ENCODE measurements at places on chromosomes 5 and 9.

GRCh38 chr5:81253875-81254274, 20.8 kb downstream of the CKMT2 start:
- no peak for DNase-seq

- peak; percentile 76 for DNase-seq
Measured at GRCh38 chr5:84255315-84255714, 129.4 kb downstream of the EDIL3 start.

- DNase-seq = no peak
Measured at GRCh38 chr5:41482173-41482572, 28.2 kb downstream of the PLCXD3 start.

- peak; percentile 97 for DNase-seq
Measured at GRCh38 chr5:77133061-77133758, 46.1 kb upstream of the ZBED3 start.

DNA sequence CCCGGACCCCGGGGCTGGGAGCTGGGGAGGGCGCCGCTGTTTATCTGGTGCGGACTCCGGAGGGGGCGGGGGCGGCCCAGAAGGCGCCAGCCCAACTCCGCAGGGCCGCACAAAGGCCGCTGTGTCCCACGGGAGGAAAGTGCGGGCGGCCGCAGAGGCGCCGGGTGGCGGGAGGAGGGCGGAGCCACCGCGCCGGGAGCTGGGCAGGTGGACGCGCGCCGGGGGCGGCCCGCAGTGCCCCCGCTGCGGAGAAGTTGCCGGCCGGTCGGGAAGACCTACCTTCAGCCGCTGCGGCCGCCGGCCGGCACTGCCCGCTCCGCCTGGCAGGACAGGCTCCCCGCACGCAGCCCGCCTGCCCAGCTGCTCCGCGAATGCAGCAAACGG, 43.6 kb downstream of the NACC2 start:
- no peak for DNase-seq

- no peak for DNase-seq
Measured at GRCh38 chr9:71524996-71525580, 243.2 kb downstream of the CEMIP2 start.

DNA sequence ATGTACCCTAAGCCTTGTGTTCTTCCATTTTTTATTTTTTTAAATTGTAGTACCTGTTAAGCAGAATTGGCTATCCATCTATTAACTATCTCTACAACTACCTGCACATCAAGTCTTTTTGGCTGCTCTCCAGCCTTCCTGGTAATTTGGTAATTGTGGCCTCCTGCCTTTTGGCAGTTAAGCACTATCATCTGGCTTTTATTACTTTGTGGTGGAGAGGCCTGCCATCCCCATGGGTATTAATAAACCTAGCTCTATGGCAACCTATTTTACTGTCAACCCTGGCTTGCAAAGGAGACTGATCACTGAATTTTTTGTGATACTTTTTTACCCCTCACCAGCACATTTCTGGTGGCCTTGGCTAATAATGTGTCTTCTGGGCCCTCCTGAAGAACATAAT, 20.5 kb downstream of the SELENOP start:
- peak; percentile 34 for DNase-seq

DNA sequence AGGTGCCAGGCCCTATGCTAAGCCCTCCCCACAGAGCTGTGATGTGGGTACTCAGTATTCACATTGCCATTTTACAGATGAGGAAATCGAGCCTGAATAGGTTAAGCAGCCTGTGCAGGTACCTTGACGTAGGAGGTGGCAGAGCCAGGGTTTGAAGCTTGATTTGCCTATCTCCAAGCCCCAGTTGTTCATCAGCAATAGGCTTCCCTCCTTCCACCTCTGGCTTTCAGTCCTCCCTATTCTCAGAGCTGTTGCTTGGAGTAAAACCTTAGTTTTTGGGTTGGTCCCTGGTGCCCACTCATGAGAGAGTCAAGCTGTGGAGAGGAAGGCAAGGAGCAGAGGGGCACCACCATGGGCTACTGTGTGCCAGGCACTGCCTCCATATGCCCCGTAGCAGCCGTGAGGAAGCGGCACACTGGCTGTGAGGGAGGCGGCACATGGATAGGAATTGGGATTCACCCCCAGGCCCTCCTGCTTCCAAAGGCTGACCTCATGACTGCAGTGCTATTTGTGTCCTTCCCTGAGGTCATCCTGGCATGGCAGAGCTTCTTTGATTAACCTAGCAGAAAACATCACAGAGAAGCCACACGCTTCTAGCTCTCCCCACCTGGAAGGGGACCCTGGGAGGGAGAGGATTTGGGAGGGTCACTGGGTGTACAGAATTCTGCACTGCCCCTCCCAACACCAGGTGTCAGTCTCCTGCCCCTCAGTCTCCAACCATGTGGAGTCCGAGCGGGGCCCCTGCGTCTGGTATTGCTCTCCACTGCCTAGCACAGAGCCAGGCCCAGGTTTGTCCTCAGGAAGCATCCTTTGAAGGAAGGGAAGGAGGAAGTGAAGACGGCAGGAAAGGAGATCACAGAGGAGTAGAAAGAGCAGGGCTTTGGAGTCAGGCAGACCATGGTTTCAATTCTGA, 109.8 kb downstream of the RGS3 start:
- DNase-seq = no peak

DNA sequence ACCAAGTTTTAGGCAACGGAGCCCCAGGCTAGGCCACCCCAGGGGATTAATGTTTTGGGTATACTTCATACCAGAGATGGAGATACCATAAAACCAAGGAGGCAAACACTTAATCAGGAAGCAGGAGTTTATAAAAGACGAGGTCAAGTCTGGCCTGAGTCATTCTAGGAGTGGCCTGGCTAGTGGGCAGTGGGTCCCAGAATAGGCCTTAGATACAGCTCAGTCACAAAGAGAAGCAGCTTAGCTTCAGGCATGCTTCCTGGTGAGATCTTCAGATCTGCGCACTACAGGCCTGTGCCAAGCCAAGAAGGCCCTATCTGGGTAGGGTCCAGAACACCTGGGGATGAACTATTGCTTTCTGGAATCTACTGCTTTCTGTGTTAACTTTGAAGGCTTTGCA, 20.6 kb upstream of the NR5A1 start:
- no peak for DNase-seq

- DNase-seq = no peak
Measured at GRCh38 chr5:78077369-78078068, 217.0 kb downstream of the AP3B1 start.

DNA sequence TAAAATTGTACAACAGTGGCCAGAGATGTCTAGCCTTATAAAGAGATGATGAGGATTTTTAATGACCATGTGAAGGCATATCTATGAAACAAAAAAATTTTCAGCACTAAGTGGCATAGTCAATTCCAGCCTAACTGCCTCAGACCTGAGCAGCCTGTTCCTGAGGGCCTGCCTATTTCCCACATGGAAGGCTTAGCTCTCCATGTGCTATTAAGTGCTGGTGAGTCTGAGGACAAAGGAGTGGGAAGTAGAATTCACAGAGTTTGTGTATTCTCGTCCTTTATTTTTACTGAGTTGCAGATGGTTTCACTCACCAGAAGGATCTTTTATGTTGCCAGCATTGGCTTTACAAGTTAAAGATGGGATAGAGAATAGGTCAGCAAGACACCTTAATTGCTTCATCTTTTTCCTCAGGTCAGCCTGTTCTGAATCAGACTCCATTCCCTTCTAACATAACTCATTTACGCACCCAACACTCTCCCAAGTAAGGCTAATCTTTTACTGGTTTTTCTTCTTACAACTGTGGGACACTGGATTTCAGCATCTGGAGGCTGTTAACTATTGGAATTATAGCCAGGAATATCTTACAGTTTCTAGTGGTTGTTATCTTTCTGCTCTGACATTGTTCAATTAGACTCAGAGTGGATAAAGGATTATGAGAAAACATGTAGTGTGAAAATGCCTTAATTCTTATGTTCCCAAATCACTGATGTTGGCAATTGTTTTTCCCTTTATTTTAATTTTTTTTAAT, 76.8 kb downstream of the ISOC1 start:
- DNase-seq = no peak

- DNase-seq = no peak
Measured at GRCh38 chr9:92377876-92378275, 26.5 kb downstream of the OGN start.

DNA sequence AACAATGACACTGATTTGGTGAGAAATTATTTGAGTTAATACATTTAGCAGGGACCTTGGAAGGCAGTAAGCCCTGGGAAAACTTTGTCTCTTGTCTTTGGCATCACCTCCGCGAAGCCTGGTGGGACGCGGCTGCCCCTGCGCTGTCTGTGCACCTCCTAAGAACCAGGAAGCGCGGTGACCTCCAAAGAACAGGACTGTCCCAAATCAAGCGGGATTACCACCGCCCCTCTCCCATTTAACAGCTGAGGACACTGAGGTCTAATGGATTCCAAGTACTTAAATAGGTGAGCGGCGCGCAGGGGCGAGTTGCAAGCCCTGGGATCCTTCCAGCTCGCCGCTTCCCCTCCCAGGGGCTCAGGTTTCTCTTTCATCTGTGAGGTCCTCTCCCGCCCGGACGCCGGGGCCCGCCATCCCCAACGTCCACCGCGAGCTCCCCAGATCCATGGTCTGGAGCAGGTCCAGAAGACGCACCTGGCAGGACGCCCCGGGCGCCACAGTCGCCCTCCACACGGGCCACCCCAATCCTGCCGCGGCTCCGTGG, 432 bp downstream of the STARD4 start:
- DNase-seq = peak; percentile 32

DNA sequence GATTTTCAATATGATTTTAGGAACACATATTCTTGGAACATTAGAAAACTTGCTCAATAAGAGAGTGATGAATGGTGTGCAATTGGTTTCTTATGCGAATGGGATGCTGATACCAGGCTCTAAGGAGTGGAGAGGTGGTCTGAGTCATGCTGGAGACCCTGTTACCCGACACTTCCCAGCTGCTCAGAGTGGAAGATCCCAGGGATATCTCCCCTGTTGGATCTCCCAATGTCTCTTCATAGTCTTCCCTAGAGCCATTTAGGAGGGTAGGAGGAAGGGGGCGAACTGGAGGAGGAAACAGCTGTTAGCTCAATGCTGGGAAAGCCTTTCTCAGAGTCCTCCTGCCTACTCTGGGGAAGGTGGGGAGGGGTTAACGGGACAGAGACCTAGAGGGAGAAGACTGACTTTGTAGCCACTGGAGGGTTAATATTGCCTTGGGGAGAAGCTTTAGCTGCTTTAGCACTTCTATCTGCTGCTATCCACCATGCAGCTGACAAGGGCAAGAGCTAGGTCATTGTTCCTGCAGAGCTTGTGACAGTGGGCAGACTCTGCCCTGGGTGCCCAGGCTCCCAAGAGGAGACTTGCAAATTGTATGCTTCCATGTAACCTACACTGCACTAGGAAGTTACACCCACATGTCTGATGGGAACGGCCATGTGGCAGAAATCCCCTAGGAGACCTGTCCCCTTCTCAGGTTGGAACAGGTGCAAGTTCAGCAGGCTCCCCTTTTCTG, 301.0 kb downstream of the GADD45G start:
- peak; percentile 56 for DNase-seq

DNA sequence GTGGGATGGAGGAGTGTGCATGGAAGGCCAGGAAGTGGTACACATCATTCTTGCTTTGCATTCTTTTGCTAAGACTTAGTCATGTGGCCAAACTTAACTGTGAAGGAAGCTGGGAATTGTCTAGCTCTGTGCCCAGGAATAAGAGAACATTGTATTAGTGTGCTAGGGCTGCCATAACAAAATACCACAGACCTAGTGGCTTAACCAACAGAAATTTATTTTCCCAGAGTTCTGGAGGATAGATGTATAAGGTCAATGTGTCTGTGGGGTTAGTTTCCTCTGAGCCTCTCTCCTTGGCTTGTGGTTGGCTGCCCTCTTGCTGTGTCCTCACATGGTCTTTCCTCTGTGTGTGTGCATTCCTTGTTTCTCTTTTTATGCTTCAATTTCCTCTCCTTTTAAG, 32.4 kb downstream of the NNT start:
- peak; percentile 31 for DNase-seq

- DNase-seq = no peak
Measured at GRCh38 chr5:32735512-32735911, 24.4 kb downstream of the NPR3 start.

GRCh38 chr5:155679530-155679929, 647.4 kb upstream of the SGCD start:
- DNase-seq = no peak

DNA sequence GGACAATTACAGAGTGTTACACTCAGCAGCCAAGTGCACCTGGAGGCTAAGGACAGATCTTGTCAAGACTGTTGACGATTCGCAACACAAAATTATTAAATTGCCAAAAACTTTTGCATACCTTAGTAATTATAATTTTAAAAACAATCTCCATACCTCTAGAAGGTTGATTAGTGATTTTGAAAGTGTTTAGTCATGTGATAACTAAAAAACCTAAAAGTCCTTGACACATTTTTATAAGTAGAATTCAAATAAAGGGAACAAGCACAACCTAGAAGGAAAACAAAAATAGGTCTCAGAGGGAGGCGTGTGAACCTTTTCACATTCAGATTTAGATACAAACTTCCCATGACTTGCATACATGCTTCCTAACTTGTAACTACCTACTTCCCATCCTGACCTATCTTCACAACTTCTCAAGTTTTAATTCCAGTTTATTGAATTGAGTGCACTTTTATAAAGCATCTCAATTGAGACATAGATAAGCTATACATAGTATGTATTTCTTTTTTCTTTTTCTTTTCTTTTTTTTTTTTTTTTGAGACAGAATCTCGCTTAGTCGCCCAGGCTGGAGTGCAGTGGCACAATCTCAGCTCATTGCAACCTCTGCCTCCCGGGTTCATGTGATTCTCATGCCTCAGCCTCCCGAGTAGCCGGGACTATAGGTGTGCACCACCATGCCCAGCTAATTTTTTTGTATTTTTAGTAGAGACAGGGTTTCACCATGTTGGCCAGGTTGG, 5.8 kb downstream of the ZNF367 start:
- no peak for DNase-seq

- peak; percentile 57 for DNase-seq
Measured at GRCh38 chr9:98887918-98888510, 55.7 kb upstream of the COL15A1 start.

DNA sequence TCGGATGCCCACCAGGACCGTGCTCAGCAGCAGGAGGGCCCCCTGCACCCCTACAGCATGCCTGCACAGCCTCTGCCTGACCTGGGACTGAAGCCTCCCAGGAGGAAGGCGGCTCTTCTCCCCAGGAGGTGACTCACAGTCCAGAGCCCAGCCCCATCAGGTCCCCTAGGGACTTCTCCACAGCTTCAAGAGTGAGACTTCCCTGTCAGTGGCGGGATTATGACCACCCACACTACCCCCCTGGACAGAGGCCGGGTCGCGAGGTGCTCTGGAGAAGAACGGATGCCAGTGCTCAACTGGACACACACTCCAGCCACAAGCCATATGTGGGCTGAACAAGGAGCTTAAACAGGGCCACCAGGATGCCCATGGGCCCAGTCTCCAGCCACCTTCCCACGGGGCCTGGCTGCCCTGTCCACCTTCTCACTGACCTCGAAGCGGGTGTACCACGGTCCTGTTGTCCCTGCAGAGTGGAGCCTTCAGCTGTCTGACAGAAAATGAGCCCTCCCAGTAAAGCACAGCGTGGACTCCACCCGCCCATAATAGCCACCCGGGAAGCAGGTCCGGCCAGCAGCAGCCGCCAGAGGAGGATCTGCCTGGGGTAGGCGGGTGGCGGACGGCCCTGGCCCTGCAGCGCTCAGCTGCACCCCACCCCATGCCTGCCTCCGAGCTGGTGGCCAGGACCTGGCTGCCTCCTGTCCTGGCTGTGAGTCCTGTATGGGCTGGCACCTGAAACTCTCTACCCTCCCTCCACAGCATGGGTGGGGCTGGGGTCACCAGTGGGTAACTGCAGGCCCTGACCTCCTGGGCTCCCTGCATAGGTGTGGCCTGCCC, 54.7 kb downstream of the SEMA4D start:
- DNase-seq = peak; percentile 55

- no peak for DNase-seq
Measured at GRCh38 chr5:144436007-144436406, 265.3 kb downstream of the KCTD16 start.

- peak; percentile 91 for DNase-seq
Measured at GRCh38 chr9:8384091-8384490, 584.5 kb upstream of the DMAC1 start.

Data from fibroblast of upper back skin (primary cell).